ENCODE measurements at places on chromosomes 3 and 15. TPM values are rescaled to one million over a fixed set of nuclear protein-coding genes. Genes with fewer than 3 reads are reported as not detected.

The CD200 gene
- 17.0 TPM for total RNA-seq

The DLEC1 gene
- total RNA-seq, result 1.1 TPM

The GNAT1 gene
- total RNA-seq, result not detected

The TMEM212 gene
- not detected for total RNA-seq

The FANCD2OS gene
- total RNA-seq, result not detected

The AADACL2 gene
- total RNA-seq, result 0.16 TPM

The IQCF5 gene
- total RNA-seq, result not detected

The DUSP7 gene
- total RNA-seq, result 11.1 TPM

The IGSF11 gene
- total RNA-seq, result 1.3 TPM

The KCTD6 gene
- total RNA-seq, result 30.7 TPM

The DZIP1L gene
- total RNA-seq, result 25.3 TPM

The CDC25A gene
- 0.80 TPM for total RNA-seq

The HRH1 gene
- 3.8 TPM for total RNA-seq

The CNTN3 gene
- 12.2 TPM for total RNA-seq

The CFAP100 gene
- total RNA-seq, result not detected

The CASR gene
- total RNA-seq, result not detected

The SLC35G2 gene
- 9.5 TPM for total RNA-seq

The GMPS gene
- 36.1 TPM for total RNA-seq

The KLHL40 gene
- total RNA-seq, result not detected

The DUOXA1 gene
- total RNA-seq, result 1.0 TPM

The CAPN3 gene
- 15.4 TPM for total RNA-seq

The ZNF385D gene
- 3.8 TPM for total RNA-seq

The OR4F15 gene
- not detected for total RNA-seq

The TM4SF1 gene
- 559 TPM for total RNA-seq

The P2RY13 gene
- total RNA-seq, result 0.98 TPM

The SNX33 gene
- 36.3 TPM for total RNA-seq

The IMPG2 gene
- total RNA-seq, result 0.33 TPM

The CIB2 gene
- total RNA-seq, result 2.9 TPM

The RBPMS2 gene
- 1.9 TPM for total RNA-seq

The CSPG4 gene
- 17.0 TPM for total RNA-seq

The CYFIP1 gene
- total RNA-seq, result 97.9 TPM

The CLRN1 gene
- total RNA-seq, result not detected

The PAK6 gene
- total RNA-seq, result 9.5 TPM

The IVD gene
- 62.6 TPM for total RNA-seq

Data from breast epithelium (tissue), 4 donors.